Cortex of kidney (tissue), 1 donor: ENCODE measurements at places on chromosomes 2 and 18.

DNA sequence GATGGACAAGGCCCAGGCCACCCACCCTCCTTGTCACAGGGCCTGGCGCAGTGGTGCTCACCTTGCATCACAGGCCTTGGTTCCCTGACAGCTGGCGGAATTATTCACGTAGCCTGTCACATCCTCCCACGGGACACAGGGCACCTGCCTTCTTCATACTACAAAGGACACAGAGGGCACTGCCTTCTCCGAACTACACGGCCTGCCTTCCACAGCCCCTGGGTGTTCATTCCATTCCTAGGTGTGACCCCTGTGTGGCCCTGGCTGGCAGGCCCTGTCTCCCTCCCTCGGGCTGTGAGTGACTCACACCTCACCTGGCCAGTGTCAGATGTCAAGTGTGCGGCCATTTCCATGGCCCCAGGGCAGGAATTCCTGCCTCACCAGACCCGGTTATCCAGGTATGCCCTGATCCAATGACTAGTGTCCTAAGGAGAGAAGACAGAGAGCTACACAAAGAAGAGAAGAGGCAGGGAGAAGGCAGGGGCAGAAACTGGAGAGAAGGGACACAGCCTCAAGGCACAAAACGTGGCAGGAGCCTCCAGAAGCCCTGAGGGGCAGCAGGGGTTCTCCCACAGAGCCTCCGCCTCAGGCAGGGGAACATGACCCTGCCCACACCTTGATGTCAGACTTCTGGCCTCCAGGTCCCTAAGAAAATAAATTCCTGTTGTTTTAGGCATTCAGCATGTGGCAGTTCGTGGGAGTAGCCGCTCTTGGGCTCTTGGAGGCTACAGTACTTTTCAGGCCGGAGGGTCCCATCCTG, 43.4 kb downstream of the MBP start:
- DNase-seq: no peak

DNA sequence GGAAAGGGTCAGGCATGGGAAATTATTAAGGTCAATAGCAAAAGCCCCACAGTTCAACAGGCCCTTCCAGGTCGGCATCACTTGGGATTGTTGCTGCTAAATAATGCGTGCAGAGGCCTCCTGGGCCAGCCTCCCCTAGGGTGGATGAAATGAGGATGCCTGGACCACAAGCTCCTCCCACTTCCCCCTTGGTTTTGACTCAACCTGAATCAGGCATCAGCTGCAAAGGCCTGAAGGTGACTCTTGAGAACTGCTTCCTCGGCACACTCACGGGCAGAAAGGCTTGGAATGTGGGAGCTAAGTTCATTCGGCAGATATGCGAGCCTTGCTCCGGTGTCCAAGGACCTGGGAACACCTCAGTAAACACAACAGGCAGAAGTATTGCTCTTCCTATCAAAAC, 69.3 kb downstream of the MBP start:
- DNase-seq: no peak

DNA sequence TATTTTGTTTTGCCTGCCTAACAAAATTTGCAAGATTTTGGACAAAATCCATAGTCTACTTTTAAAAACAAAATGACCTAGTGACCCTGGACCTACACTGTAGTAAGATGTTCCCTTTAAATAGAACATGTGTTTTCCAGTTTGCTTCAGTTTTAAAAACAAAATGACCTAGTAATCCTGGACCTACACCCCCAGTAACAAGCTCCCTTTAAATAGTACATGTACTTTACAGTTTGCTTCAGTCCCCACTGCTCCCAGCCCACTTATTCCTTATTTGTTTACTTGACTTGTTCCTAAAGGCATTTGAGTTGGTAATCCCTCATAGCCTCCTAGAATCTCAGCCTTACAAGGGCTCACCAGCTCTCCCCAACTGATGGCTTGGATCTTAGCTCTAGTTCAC, 34.5 kb upstream of the HTR2B start:
- DNase-seq: no peak

DNA sequence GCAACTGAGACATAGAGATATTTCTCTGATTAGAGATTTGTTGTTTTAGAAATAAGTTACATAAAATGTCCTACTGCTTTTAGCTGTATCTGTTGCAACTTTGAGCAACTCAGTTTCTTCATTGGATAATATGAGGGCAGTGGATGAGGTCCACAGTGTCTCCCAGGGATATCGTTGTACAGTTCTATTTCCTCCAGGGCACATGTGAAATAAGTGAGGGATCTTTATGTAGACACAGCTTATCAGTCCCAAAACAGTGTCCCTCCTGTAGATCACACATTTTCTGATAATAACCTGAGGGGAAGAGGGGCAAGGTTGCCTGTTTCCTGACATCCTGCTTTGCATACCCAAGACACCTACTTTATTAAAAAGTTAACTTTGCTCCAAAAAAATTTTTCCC, 1231.2 kb upstream of the ZEB2 start:
- DNase-seq: no peak

DNA sequence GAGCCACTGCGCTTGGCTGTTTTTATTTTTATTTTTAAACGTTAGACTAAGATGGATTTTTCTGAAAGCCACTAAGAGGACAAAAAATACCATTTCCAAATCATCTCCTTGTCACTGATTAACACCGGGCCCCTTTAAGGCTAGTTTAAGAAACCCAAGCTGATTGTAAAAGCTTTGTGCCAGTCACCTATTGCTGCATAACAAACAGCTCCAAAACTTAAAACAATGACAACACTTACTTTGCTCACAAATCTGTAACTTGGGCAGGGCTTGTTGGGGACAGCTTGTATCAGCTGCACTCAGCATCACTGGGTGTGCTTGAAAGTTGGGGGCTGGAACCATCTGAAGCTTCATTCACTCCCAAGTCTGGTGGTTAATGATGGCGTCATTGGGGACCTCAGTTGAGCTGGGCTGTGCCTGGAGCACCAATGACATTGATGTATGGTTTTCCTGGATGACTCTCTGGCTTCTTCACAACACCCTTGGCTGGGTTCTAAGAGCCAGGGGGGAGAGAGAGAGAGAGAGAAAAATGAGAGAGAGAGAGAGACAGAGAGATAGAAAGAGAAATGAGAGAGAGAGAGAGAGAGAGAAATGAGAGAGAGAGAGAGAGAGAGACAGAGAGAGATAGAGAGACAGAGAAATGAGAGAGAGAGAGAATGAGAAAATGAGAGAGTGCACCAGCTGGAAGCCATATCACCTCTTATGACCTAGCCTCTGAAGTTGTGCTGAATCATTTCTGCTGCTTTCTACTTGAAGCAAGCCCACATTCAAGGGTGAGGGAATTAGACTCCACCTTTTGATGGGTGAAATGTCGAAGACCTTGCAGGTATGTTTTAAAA, 26.0 kb upstream of the ATG16L1 start:
- no peak for DNase-seq

DNA sequence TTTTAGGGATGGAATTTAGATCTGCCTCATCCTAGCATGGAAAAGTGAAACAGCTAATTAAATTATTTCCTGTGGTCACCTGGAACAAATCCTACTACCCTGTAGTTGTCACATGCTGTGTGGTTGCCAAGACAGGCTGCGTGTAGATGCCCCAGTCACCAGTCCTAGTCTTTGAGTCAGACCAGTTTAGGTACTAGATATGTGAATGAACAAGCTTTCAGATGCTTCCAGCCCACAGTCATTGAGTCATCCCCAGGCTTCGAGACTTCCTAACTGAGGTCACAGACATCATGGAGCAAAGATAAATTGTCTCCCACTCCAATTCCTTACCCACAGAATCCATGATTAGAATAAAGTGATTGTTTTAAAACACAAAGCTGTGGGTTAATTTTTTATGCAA, 35.8 kb upstream of the GRB14 start:
- no peak for DNase-seq

DNA sequence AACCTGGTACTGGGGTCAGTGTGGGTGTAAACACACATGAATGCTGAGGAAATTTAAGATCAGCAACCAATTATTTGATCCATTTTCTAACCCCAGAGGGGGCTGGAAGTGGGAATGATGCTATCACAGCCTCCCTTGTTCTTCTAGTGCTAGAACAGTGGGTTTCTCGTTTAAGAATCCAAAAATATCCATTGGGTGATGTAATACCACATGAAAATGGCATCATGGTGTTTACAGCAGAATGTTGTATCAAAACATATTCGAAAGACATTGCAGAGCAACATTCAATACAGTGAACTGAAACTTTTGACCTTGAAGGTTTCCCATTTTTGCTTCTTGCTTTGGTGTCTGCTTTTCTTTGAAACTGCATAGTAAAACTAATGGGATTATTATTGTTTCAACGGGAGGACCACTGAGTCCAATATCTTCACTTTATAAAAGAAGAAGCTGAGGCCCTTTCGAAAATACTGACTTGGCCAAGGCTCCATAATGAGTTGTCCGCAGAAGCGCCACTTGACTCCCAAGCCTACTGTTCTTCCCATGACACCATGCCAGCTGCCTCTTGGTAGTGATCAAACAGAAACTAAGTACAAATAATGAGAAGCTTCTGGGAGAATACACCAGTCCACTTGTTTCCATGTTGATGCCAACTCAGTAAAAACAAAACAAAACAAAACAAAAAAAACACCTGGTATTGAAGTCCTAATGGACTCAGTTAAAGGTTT, 106.1 kb downstream of the COLEC12 start:
- no peak for DNase-seq

GRCh38 chr2:169071455-169071854, 2.1 kb downstream of the DHRS9 start:
- no peak for DNase-seq

DNA sequence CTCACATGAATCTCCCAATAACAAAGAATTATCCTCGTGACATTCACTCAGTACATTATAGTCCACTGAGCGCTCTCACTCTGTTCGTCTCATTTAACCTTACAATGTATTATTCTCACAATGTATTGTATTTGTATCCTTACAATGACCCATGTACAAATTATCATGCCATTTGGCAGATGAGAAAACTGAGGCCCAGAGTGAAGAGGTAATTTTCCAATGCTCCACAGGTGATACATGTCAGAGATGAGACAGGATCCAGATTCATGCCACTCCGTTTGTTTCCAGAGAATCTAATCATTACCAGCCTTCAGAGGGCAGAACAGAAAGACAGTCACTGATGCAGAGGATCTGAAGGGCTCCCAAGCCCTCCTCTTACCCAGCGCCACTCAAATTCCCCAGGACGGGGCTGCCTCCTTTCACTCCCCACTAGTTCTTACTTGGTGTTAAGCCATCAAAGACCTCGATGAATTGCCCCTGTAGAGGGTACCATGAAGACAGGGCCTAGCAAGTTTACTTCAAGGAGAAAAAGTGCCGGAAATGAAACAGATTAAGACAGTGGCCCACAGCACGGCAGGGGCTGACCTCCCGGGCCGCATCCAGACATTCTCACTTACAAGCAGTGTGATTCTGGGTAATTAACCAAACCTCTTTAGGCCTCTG, 98.4 kb upstream of the MBOAT2 start:
- no peak for DNase-seq

- DNase-seq: no peak
Observed at GRCh38 chr2:10383960-10384734, 64.0 kb downstream of the ODC1 start.

- no peak for DNase-seq
Observed at GRCh38 chr2:30899516-30900054, 92.3 kb upstream of the CAPN13 start.

DNA sequence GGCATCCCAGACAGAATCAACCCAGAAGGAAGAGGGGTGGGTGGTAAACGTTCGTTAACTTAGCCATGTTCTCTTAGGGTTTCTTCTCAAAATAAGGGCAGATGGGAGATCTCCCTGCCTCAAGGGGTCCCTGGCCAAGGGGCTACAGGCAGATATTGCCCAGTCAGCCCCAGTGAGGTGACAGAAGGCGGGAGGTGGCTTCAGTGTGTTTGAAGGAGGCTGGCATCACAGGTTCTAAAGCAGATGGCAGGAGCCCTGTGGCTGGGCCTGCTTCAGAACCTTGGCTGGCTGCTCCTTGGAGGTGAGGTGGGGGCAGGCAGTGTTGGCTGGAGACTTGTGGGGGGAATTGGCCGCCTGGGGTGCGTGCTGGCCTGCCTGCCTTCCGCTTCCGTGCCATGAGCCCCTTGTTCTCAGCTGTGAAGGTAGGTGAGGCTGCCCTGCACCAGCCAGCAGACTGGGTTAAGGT, 23.5 kb downstream of the HPCAL1 start:
- no peak for DNase-seq
